ENCODE measurements at places on chromosomes 7 and 10.

GRCh38 chr10:89553064-89553734, 17.8 kb upstream of the SLC16A12 start:
- no peak overlapping the region for H3K4me3 ChIP-seq
- no peak for DNase-seq
- H3K27me3 ChIP-seq, result peaks cover 4% of the 10 kb centered on the region
- H3K4me1 ChIP-seq, result no peaks in the 10 kb centered on the region

DNA sequence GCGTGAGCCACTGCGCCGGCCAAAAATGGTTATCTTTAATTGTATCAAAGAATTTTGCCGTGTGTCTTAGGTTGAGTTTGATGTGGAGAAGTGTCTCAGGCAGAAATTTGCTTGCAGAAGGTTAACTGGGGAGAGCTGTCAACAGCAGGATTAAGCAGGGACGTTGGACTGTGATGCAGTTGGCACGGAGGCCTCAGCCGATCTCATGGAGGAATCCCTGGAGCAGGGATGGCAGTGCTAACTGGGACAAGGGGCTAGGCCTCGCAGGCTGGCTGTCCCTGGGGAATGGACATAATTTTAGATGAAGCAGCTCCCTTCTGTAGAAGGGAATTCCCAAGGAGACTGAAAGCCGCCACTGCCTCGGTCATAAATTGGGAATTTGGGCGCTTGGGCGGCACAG, 12.3 kb upstream of the KIF5B start:
- H3K4me1 ChIP-seq, result no peaks in the 10 kb centered on the region
- no peak for DNase-seq
- no peak overlapping the region for H3K4me3 ChIP-seq
- no peak overlapping the region for H3K27ac ChIP-seq

DNA sequence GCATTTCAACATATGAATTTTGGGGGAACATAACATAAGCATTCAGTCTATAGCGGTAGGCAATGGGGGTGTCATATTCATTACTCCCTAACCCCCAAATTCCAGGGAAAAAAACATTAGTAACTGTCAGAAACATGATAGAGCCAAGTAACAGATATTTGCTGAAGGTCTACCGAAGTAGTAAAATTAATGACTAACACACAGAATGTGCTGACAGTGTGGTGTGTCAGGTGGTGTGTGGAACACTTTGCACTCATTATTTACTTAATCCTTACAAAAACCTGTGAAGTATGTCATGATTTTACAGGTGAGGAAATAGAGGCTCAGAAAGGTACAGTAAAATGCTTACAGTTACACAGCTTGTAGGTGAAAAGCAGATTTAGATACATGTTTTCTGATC, 85.4 kb upstream of the RHOBTB1 start:
- no peak for DNase-seq
- no peaks in the 10 kb centered on the region for H3K4me1 ChIP-seq
- no peak overlapping the region for H3K4me3 ChIP-seq

DNA sequence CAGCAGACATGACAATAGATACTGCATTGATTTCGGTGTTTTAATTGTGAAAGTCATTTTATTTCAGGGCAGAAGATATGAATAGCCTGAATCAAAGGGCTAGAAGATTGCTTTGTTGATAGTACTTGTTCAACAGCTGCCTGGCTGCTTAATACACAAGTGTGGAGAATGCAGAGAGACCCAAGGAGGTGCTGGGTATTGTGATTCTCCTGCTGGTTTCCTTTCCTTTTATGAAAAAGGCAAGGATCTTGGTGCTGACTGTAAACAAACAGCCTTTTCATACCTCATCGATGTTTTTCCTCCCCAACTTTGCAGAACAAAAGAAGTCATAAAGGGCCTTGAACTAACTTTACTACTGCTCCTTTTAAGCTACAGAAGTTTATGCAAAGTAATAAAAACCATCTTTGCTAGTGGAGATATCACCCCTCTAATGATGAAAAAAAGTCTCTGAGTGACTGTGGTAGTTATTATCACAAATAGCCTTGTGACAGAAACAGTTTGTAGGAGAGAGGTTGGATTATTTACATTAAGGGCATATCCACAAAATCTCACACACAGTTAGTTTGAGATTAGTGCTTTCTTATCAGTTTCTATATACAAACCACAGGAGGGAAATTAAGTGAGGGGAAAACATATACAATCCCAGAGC, 800.0 kb downstream of the LRMDA start:
- H3K4me1 ChIP-seq, result no peaks in the 10 kb centered on the region
- DNase-seq, result no peak
- H3K27me3 ChIP-seq, result peaks cover 4% of the 10 kb centered on the region
- no peak overlapping the region for H3K4me3 ChIP-seq
- no peak overlapping the region for H3K27ac ChIP-seq
- H3K36me3 ChIP-seq, result no peaks in the 10 kb centered on the region

DNA sequence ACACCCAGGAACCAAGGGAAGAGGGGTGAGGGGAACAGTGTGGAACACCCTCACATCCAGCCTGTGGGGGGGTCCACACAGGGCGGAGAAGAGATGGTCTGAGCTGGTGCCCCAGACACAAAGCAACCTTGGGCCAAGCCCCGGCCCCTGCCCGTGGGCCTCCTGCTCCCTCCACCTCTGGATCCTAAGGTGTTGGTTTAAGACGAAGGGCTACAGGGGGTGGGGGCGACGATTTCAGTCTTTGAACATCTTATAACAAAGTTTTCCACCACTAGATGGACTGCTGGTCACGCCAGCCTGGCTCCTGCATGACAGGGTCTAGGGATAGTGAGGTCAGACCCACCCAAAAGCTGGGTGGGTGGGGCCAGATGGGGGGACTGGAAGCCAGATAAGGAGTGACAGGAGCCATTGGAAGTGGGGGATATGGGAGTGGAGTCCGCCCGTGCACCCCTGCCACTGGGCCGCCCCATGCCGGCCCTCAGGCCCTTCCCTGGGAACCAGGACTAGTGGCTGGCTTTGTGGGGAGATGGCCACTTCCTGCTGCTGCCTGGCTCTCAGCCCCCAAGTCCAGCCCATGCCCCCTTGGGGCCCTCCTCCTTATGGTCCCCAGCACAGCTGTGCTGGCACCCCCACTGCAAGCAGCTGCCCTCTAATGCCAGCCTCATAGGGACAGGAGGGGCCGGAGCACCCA, 98.4 kb downstream of the RGS10 start:
- no peaks in the 10 kb centered on the region for H3K36me3 ChIP-seq
- H3K4me3 ChIP-seq, result no peak overlapping the region
- H3K27ac ChIP-seq, result no peak overlapping the region
- H3K4me1 ChIP-seq, result peaks cover 4% of the 10 kb centered on the region
- peaks cover 2% of the 10 kb centered on the region for H3K27me3 ChIP-seq
- DNase-seq, result no peak
